ENCODE measurements at places on chromosomes 5 and 9. TPM values are rescaled to one million over a fixed set of nuclear protein-coding genes. Genes with fewer than 3 reads are reported as not detected.

DNA sequence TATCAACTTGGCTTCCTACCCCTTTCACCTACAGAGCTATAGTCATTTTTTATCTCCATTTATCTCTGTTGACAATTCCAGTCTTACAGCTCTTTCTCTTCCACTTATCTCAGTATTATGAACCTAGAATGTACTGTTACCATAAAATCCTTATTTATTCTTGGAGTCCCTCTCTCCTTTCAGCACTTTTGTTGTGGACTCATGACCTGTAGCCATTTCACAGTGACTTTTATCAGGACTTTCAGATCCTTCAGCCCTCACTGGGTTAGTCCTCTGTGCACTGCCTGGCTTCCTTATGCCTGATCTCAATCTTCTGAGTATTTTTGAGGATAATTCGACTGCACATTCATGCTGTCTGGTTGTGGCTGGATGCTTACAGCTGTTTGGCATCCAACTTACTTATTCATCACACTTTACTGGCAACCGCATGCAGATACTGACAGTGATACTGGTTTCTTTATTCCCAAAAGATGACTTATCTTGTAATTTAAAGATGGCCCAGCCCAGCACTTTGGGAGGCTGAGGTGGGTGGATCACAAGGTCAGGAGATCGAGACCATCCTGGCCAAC is 293.3 kb downstream of the MAN2A1 start:
- H3K36me3 ChIP-seq, result no peaks in the 10 kb centered on the region
- H3K4me1 ChIP-seq, result no peaks in the 10 kb centered on the region
- H3K4me3 ChIP-seq, result no peak overlapping the region
- peaks cover 1% of the 10 kb centered on the region for H3K27me3 ChIP-seq

DNA sequence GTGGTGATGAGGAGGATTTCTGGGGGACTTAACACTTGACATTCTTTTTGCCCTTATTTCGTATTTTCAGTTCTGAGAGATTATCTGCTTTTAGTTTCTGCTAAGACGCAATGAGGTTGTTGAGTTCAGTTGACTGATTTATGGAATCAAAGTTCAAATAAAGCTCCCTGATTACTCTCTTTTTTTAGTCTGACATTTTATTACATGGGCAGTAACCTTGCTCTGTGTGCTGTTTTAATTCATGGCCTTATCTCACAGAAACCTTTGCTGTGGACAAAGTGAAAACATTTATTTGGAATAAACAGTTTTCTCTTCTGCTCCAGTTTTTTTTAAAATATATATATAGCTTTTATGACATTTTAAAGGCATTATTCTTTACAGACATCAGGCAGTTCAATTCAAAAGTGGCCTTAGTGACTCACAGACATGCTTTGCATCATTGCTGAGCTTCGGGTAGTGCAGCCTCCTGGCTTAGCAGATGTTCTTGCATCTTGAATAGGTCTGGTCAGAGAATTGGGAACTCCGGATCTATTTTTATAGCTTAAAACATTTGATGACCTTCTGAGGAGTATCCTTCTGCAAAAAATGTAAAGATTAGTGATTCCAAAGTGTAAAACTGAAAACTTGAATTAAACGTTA is 162.9 kb downstream of the FAM170A start:
- H3K36me3 ChIP-seq, result no peaks in the 10 kb centered on the region
- H3K27me3 ChIP-seq, result no peaks in the 10 kb centered on the region
- H3K27ac ChIP-seq, result no peak overlapping the region
- H3K4me1 ChIP-seq, result no peaks in the 10 kb centered on the region
- H3K4me3 ChIP-seq, result no peak overlapping the region

GRCh38 chr9:5478206-5478605 is 27.9 kb downstream of the CD274 start:
- no peak for DNase-seq
- H3K4me1 ChIP-seq, result peaks cover 15% of the 10 kb centered on the region
- peaks cover 17% of the 10 kb centered on the region for H3K36me3 ChIP-seq
- no peak overlapping the region for H3K27ac ChIP-seq

DNA sequence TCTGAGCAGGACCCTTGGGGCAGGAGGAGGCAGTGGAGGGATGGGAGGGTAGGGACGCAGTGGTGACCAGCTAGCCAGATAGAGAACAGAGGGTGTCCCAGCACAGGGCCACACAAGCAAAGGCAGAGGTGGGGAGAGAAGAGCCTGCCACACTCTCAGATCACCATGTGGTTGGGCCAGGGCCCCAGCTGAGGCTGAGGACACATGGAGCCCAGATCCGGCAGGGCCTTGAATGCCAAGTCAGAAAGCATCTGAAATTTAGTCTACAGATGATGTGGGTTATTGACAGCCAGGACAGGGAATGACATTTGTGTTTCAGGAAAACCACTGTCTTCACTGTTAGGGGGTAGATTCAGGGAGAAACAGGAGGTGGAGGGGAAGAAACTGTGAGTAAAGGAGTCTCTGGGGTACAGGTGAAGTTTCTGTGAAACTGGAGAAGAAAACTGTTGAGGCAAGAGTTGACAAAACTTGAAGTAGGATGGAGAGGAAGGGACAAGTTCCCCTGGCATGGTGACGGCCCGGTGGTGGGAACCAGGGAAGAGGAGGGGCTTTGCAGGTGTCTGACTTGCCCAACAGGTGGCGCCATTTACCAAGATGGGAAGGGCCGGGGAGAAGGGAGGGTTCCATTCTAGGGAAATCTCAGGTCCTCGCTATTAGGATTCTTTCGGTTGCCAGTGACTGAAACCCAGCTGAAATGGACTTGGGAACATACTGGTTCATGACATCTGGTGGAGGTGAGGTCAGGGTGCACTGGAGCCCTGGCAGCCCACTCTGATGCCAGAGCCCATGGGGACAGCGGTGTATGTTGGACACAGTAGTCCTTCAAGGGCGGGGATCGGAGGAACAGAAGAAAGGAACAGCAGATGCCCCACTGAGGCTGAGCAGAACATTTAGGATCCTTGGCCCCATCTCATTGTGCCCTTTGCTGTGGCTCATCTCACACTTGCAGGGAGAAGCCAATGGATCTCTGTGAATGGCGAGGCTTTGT is 100.1 kb downstream of the KCNIP1 start:
- peaks cover 5% of the 10 kb centered on the region for H3K4me1 ChIP-seq
- peaks cover 40% of the 10 kb centered on the region for H3K27me3 ChIP-seq
- H3K36me3 ChIP-seq, result no peaks in the 10 kb centered on the region
- H3K27ac ChIP-seq, result no peak overlapping the region

- no peak for DNase-seq
- no peaks in the 10 kb centered on the region for H3K4me1 ChIP-seq
- H3K4me3 ChIP-seq, result no peak overlapping the region
- H3K27ac ChIP-seq, result no peak overlapping the region
- no peaks in the 10 kb centered on the region for H3K36me3 ChIP-seq
Measured at GRCh38 chr9:118578467-118578866, 790.8 kb downstream of the BRINP1 start.

DNA sequence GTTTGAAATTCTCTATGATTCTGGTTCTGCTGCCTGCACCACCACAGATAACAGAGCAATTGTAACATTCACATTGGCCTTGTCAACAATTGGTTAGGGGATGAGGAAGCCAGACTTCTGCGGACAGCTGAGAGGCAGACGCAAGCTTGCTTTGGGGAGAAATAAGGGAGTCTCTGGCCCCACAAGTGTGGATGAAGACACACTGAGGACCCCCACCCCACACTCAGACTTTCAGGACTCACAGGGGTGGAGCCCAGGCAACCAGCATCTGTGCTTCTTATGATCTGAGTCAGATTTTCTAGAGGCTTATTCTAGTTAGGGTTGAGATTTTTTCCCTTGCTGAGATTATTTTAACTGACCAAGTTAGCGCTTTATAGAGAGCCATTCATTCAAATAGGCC is 140.3 kb upstream of the IRX2 start:
- no peaks in the 10 kb centered on the region for H3K36me3 ChIP-seq
- H3K27ac ChIP-seq, result no peak overlapping the region

DNA sequence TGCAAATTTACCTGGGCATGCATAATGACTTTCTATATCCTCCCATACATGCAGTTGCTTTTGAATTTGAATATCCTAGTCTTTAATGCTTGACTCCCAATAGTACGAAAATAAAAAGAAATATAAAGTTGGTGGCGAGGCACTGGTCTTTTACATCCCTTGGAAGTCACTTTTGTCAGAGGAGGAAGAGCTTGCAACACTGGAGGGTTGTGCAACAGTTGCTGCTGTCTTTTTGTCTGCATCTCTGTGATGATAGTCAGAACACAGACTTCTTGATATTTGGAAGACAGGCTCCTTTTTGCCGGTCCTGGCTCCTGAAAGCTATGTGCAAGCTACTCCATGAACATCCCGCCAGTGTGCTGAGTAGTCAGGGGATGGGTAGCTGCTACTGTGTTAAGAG is 16.8 kb upstream of the SGCD start:
- H3K27me3 ChIP-seq, result no peaks in the 10 kb centered on the region
- no peak overlapping the region for H3K4me3 ChIP-seq
- no peak overlapping the region for H3K27ac ChIP-seq
- no peaks in the 10 kb centered on the region for H3K36me3 ChIP-seq

The PTGR1 gene
- 0.85 TPM for total RNA-seq

The CDX1 gene
- total RNA-seq, result not detected

The PCDHB4 gene
- total RNA-seq, result not detected

The SLC6A7 gene
- not detected for total RNA-seq

The STK32A gene
- total RNA-seq, result not detected

The FOXD4L6 gene
- not detected for total RNA-seq

The ZBTB26 gene
- 8.5 TPM for total RNA-seq

Measured in activated CD4-positive, alpha-beta memory T cell treated with anti-CD3 and anti-CD28 coated beads, Interleukin-2, amount 10 ng/mL, durations not matched to agents 7 days and 5 days (primary cell).